Left forelimb (tissue), 1 donor: ENCODE measurements at places on chromosomes 12 and 14.

- no peak for DNase-seq
Measured at GRCh38 chr12:25689996-25690501, 137.0 kb upstream of the LMNTD1 start.

DNA sequence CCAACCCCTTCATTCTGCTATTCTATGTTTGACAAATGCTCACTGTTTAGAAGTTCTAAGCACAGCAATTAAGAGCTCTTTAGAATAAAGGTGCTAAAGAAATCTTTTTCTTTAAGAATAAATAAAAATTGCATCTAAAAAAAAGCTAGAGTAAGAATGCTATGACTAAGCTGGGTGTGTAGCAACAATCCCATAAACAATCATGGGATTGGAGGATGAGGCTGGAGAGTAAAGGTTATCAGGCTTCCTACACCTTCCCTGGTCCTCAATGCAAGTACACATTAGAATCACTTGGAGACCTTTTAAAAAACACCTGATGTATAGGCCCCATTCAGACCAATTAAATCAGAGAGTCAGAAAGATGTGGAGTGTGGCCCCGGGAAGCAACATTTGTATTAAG lies 88.3 kb downstream of the CIT start:
- DNase-seq, result no peak

GRCh38 chr14:103626146-103626850 lies 2.7 kb upstream of the KLC1 start:
- DNase-seq, result no peak

DNA sequence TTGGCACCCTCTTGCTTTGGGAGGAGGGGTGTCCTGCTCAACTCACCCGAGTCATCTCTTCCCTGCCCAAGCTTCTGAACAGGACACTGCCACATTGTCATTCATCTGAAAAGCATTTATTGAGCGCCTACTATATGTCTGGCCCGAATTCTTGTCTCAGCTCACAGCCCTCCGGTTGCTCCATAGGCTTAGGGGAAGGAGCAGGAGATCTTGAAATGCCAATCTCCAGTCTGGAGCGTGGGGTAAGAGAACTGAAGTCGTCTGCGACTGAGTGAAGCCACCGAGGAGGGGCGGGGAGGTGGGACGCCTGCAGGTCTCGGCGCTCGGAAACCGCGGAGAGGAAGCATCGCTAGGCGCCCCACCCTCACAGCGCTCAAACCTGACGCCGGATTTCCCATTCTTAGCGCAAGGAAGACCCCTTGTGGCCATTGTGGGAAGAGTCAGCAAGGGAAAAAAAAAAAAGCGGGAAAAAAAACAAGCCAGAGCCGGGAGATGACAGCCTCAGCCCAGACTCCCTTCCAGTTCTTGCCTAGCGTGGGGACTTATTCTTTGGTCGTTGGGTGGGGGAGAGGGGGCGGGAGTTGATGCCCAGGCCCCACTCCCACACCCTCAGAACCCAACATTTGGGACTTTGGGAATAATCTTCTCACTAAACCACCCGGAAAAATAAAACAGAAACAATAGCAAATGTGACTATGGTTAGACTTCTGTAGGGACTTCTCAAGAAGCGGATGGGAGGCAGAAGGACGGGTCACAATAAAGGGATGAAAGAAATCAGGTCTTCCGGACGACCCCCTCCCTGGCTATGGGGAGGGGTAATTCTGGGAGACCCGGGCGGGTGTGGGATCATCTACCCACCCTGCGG lies 28.2 kb upstream of the SMUG1 start:
- DNase-seq, result peak; percentile 82

GRCh38 chr14:78405079-78405856 lies 235.1 kb downstream of the NRXN3 start:
- no peak for DNase-seq

DNA sequence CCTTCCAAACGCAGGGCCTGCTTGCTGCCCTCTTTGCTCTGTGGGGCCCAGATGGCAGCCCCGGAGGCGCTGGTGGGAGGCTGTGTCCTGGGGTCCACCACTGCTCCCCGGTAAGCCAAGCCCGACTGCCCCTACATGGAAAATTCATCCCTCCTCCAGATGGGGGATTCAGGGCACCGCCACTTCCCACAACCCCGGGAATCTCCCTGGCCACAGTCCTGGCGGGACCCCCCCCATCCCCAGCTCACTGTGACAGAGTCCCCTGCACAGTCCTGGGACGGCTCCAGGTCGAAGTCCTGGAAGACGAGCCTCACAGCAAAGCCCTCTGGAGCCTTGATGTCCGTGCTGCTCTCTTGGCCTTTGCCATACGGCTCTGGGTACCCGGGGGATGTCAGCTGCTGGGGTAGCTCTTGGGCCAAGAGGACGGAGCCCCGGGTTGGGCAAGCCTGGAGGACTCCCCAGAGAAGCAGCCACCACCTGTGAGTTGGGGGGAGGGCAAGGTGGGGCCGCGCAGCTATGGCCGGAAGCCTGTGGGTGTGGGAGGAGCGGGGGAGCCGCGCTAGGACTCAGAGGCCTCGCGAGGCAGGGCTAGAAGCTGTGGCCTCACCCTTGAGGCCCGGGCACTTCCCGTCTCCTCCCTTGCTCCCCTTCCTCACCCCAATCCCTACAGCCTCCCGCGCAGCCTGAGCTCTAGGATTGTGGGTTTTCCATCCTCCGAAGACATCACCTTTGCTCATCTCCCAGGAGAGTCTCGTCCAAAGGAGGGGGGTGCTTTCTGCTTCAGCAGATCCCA lies 815 bp downstream of the C1RL start:
- no peak for DNase-seq

- DNase-seq, result no peak
Measured at GRCh38 chr12:104870797-104871196, 87.3 kb downstream of the SLC41A2 start.

GRCh38 chr12:127060933-127061332 lies 1206.0 kb upstream of the TMEM132C start:
- DNase-seq, result no peak

DNA sequence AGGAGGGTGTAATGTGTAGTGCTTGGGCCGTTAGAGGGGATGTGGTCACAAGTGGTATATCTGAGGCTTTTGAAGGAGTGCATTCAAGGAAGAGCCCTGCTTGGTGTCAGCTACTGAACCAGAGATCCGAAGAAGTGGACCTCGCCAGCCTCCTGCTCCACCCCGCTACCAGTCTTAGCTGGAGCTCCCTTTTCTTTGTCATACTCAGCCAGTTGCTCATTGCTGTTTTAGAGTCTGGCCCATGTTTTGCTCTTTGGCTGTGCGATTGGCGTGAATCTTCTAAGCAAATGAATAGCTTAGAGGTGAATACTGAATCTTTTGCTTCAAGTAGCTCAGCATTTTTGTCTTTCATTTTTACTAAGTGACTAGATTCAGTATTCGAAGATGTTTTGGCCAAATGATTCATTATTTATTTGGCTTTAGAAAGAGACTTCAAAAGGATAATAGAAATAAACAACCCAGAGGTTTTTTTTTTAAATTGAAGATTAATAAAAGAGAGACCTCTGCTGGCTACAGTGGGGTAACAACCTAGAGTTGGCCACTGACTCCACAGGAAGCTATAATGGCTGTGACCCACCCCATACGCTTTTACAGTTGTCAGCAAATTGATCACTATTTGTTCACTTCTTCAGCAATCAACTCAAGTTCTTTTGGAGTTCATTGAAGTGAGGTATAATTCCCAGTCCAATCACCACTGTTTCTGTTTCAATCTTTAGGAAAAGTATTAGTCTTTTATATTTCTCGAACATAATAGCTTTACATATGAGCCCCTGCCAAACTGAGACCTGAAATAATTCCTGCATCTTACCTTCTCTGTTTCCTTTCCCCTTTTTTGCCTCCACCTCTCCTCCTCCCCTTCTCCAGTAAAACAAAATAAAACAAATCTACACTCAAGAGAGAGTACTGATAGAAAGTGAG lies 19.9 kb downstream of the CDKN1B start:
- DNase-seq, result no peak

GRCh38 chr12:47811581-47812484 lies 7.9 kb downstream of the HDAC7 start:
- no peak for DNase-seq

- DNase-seq, result no peak
Measured at GRCh38 chr12:112239881-112240280, 114.5 kb downstream of the TRAFD1 start.

DNA sequence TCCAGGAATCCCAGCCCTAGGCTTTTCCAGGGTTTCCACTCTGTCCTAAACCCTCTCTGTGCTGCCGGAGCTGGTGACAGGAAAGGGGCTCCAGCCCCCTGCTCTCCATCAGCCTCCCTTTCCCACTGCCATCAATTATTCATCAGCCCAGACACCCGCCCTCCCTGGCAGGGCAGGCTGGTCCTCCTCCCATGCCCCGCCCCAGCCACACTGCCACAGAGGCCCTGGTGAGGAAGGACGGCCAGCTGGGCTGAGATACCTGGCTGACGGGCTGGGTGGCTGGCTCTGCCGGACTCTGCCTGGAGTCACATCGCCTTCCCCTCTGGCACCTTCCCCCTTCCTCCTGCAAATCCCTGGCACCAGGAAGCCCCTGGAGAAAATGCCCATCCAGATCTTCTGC lies 11.9 kb upstream of the SMARCD1 start:
- DNase-seq, result no peak

GRCh38 chr14:68444449-68445168 lies 348.3 kb downstream of the ZFP36L1 start:
- peak; percentile 76 for DNase-seq

DNA sequence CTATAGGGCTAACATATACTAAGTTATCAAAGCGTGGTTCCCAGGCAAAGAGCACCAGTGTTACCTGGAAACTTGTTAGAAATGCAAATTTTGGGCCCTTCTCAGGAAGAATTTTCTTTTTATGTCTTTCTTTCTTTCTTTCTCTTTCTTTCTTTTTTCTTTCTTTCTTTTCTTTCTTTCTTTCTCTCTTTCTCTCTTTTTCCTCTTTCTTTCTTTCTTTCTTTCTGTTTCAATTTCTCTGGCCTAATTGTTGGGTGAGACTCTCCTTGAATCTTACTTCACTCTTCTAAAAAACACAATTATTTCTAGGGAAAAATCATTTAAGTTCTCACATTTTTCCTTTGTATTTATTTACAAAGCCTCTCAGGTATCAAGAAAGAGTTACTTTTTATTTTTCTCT lies 46.5 kb upstream of the RAP1B start:
- DNase-seq, result no peak

GRCh38 chr12:20473133-20473532 lies 104.8 kb downstream of the PDE3A start:
- no peak for DNase-seq

DNA sequence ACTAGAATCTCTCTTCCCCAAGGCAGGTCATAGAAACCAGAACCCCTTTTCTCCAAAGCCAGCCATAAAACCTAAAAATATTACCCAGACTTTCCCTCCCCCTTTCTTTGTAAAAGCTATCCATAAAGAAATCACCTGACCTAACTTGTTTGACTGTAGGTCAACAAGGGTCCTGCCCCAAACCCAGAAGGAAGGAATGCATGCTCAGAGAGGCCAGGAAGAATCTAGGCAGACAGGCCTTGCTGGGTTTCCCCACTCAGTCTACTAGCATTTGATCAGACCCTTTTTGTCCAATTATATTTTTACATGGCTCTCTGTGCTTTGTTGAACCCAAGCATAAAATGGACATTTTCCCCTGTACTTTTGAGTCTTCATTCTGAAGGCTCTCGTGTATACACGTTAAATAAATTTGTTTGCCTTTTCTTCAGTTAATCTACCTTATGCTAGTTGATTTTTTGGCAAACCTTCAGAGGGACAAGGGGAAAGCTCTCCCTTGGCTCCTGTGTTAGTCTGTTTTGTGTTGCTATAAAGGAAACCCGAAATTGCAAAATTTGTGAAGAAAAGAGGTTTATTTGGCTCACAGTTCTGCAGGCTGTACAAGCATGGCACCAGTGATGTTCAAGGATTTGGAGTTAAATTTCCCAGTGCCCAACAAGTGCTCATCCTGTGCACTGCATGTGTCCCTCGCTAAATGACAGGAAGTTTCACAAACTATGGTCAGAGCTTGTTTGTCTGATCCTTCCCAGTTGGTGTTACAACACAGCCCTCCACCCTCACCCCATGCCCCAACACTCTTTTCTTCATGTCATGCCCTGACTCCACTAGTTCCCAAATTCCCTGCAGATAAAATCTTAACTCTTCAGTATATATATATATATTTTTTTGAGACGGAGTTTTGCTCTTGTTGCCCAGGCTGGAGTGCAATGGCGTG lies 14.2 kb upstream of the RASSF3 start:
- DNase-seq, result no peak

GRCh38 chr12:89208661-89209096 lies 143.6 kb downstream of the DUSP6 start:
- DNase-seq, result no peak

- DNase-seq, result no peak
Measured at GRCh38 chr12:51076236-51076930, 7.0 kb downstream of the CSRNP2 start.

GRCh38 chr12:129670256-129670920 lies 233.4 kb downstream of the TMEM132D start:
- DNase-seq, result no peak

GRCh38 chr14:105525861-105526775 lies at the start of gene TMEM121:
Gene TMEM121, plus strand, starts transcription at chr14:105526583. Its CDS starts 2,252 bp downstream, at chr14:105528835.
- peak; percentile 68 for DNase-seq

GRCh38 chr12:96121271-96121711 lies 72.9 kb upstream of the ELK3 start:
- no peak for DNase-seq

GRCh38 chr14:53103636-53104340 lies 49.3 kb downstream of the DDHD1 start:
- DNase-seq, result no peak

- DNase-seq, result no peak
Measured at GRCh38 chr12:68267892-68268396, 14.5 kb upstream of the IL22 start.
